Iris pigment epithelial cell (primary cell): ENCODE measurements at places on chromosomes 2 and 18.

GRCh38 chr2:47272031-47272864 lies 117.1 kb upstream of the STPG4 start:
- DNase-seq = peak; percentile 51

DNA sequence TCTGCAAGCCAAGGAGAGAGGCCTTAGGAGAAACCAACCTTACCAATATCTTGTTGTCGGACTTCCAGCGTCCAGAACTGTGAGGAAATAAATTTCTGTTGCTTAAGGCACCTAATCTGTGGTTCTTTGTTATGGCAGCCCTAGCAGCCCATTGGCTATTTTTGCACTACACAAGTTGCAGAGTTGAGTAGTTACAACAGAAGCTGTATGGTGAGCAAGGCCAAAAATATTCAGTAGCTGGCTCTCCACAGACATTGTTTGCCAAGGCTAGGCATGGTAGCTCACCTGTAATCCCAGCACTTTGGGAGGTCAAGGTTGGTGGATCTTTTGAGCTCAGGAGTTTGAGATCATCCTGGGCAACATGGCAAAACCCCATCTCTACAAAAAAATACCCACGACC lies 27.1 kb upstream of the SCYGR1 start:
- peak; percentile 94 for DNase-seq

DNA sequence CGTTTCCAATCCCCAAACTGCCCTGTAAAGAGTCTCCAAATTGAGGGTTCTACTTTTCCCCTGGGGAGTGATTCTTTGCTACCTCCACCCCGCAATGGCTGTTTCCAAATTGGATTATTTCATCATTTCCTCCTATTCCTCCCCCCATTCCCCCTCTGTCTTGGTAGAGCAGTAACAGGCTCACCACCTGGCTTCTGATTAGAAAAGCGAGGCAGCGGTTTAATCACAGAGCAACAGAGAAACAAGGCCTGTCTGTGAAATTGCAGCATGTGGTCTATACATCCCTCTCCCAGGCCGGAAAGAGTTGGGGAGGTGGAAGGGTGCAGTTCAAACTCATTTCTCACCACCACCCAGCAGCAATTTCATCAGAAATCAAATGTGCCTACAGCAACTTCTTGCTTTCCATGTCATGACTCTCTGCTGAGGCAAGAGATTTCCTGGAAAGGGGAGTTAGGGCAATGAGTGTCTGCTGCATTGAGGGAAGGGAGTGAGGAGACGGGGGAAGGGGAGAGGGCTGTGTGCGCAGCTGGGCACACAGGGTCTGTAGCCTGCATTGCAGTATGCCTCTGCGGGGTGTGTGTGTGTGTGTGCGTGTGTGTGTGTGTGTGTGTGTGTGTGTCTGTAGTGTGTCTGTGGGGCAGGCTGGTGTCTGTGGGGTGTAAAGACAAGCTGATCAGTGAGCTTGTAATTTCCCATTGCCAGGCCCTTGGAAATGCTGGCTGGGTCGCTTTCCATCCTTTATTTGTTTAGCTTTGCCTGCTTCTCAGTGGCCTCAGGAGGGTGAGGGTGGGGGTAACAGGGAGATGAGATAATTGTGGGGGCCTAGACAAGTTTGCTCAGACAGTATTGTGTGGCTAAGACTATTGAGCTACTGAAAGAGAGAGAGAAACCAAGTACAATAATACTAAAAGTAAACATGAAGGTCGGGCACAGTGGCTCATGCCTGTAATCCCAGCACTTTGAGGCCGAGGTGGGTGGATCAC lies 13.5 kb upstream of the IGFBP2 start:
- peak; percentile 69 for DNase-seq

GRCh38 chr2:30503695-30504052 lies 56.6 kb downstream of the LCLAT1 start:
- no peak for DNase-seq

- DNase-seq = no peak
Observed at GRCh38 chr2:207229161-207229560, 63.4 kb upstream of the KLF7 start.

DNA sequence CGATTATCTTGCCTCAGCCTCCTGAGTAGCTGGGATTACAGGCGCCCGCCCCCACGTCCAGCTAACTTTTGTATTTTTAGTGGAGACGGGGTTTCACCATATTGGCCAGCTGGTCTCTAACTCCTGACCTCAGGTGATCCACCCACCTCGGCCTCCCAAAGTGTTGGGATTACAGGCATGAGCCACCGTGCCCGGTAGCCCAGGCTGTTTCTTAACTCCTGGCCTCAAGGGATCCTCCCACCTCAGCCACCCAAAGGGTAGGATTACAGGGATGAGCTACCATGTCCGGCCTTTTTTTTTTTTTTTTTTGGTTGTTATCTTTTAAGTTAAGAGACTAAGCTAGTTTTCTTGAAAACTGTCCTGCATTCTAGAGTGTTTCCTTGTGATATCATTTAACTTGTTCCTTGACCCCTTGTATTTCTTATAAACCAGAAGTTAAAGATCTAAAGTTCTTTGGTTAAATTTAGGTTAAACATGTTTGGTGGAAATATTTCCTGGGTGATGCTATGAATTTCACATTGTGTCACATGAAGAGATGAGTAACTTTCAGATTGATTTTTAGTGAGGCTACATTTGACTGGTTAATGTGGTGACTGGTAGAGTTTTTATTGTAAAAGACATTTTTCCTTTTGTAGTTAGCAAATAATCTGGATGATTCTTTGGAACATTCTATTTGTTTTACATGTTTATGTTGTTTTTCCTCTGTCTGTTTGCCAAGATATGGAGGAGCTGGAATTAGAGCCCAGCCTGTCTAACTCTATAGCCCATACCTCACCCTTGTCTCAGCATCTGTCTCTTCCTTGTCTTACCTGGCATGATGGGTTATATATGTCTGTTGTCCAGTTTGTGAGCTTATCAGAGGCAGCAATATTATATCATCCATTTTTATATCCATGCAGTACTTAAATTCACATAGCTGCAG lies 5.2 kb downstream of the NCAPH start:
- DNase-seq = peak; percentile 74

GRCh38 chr2:212711856-212712255 lies 173.3 kb upstream of the ERBB4 start:
- DNase-seq = peak; percentile 87

DNA sequence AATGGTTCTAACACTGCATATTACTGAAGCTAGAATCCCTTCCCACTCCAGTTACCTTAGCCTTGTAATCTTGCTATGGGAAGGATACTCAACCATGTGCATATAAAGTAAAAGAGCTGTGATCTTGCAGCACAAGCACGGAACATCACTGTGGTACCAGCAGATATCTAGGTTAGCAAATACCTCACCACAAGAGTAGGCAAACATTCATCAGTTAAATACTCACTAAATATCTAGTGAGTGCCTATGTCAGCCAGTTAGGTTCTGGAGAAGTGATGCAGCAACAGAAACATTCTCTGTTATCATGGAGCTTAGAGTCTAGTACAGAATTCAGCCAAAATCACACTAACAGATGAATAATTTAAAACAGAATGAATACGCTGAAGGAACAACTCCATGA lies 349.6 kb upstream of the UBE2E3 start:
- no peak for DNase-seq

GRCh38 chr2:230968921-230969658 lies 26.8 kb upstream of the SPATA3 start:
- DNase-seq = no peak

GRCh38 chr2:56671973-56672569 lies 488.3 kb downstream of the CCDC85A start:
- DNase-seq = peak; percentile 28

DNA sequence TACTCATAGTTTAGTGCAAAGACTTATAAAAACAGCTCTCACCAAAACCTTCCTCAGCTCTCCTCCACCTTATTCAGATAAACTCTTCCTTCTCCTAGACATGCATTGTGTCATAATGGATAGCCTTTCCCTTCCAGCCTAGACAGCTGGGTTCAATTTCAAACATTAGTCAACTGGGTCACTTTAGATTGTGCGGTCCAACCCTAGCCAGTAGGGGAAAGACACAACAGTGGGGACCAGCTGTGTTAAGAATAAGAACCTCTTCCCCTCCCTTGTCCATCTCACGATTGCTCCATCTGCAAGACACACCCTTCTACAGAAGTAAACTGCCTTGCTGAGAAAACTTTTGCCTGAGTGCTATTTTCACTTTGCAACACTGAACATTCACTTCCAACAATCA lies 8.5 kb downstream of the PRPF40A start:
- no peak for DNase-seq

DNA sequence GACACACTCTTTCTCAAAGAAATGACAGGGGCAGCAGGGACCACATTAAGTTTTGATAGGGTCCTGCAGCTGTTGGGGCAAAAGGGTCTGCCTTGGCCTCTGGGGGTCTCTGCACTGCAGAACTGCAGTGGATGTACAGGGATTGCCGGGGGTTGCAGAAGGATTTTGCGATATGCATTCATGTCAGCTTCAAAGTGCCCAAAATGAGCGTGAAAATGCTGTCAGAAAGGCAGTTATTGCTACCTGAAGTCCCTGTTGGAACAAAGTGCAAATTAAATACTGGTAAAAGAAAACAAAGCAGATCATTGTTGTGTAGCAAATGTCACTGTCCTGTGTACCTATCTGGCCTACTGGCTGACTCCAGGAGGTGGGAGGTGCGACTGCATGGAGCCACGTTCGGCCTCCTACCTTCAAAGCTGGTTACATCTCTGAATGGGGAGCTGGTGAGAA lies 78.8 kb upstream of the MAP4K3 start:
- DNase-seq = no peak

DNA sequence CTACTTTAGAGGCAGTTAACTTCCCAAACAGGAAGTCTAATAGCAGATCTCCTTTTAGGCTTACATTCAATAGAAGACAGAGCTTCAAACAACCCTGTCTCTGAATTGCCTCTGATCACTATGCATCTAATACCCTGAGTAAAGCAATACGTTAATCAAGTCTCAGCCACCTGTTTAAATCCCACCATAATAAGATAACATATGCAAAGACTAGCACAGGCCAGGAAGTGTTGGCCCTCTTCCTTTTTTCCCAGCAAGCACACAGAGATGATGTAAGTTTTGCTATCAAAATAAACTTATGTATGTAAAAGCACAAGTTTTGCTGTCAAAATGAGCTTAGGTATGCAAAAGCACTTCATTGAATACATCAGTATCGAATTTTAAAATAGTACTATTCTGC lies 385.5 kb downstream of the RND3 start:
- no peak for DNase-seq

GRCh38 chr2:48774251-48774650 lies 18.7 kb upstream of the LHCGR start:
- DNase-seq = no peak

DNA sequence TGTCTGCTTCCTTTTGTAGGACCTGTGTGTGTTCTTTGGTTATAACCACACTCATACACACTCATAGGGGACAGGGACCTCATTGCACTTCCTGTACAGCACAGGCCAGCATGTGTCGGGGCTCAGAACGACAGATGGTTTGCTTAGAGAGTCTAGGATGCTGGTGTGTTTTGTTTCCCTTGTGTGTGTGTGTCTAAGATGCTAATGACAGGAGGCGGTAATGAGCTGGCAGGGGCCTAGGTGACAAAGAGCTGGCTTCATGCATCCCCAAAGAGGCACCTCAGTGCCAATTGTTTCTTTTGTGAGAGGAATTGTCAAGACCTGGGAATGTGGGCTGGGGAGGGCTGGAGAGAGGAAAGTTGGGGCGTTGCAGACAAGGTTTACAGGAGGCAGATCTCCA lies 66.6 kb downstream of the CELF4 start:
- no peak for DNase-seq

DNA sequence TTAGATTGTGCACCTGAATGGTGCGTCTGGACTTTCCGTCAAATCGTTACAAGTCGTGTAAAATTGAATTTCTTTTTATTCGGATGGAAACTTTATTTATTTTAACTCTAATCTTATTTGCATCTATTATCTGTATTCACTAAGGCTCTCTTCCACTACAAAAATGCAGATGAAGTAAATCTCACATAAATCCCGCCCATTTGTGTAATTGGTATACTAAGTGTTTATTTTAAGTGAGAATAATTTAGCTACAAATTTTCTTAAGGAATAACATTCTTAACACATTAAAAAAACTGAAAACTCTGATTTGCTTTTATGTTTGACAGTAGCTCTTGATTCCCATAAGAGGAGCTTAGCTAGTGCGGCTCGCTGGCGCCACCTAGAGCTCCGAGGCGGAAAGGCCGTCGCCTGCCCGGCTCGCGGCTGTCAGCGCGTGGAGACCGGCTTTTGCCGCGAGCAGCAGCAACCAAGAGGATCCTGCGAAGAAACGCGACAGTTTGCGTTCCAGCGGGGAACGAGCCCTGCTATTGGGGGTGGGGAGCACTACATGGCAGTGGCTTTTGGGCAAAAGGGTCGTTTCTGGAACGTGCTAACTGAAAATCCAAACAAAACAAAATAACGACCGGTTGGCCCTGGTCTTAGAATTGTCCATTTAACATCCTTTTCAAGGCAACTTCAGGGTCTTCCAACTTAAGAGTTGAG lies 6.7 kb downstream of the SP9 start:
- peak; percentile 81 for DNase-seq

GRCh38 chr2:214019229-214019972 lies 391.5 kb upstream of the VWC2L start:
- DNase-seq = peak; percentile 97

GRCh38 chr2:142315346-142315745 lies 184.5 kb upstream of the LRP1B start:
- DNase-seq = peak; percentile 63

DNA sequence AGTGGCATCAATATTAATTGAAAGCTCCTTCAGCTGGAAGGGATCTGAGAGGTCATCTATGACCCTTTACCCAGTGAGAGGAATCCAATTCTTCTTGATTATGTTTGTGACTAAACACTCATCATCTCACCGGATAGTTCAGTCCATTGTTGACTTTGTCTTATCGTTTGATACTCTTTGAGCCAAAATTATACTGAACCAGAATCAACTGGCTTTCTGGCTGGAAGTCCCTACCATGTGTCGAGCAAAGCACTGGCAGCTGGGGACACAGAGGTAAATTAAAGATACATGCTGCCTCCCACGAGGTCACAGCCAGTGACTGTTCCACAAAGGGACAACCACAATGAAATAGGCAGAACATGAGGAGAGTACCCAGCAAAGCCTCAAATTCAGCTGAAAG lies 91.4 kb upstream of the FHL2 start:
- no peak for DNase-seq

DNA sequence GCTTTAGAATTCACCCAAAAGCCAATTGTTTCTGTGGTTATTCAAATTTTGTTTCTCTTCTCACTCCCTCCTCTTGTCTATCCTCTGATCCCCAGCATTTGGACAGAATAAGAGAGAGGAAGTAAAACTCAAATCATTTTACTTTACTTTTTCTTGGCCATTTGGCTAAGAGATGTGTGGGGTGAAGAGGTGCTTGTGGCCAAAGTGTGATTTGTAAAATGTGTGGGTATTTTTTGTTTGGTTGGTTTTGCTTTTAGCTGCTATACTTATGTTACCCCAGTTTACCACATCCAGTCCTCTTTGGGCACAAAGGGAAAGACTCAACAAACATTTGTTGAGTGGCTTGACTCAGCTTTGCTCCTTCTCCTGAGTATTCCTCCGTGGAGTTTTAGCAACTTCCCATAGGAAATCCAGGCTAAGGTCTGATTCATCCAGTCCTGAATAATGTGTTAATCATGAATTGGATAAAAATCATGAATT lies 109.1 kb upstream of the CYP1B1 start:
- DNase-seq = no peak

GRCh38 chr18:35617865-35618264 lies 36.3 kb downstream of the GALNT1 start:
- DNase-seq = no peak

- DNase-seq = peak; percentile 85
Observed at GRCh38 chr2:121777699-121778058, 22.2 kb downstream of the TSN start.
